ENCODE measurements at places on chromosomes 1 and 21.
A peak's percentile ranks its signal among the peaks of the same experiment; 100 is the strongest.

GRCh38 chr1:54238353-54239034, 38.5 kb downstream of the MRPL37 start:
- no peak for DNase-seq

- DNase-seq, result no peak
Observed at GRCh38 chr1:218436997-218437396, 91.9 kb downstream of the TGFB2 start.

- DNase-seq, result no peak
Observed at GRCh38 chr1:30757352-30758120, at the start of gene LAPTM5. Gene LAPTM5, minus strand, starts transcription at chr1:30757774. Its CDS starts 29 bp downstream, at chr1:30757745.

- no peak for DNase-seq
Observed at GRCh38 chr1:230384380-230385157, 41.6 kb downstream of the PGBD5 start.

DNA sequence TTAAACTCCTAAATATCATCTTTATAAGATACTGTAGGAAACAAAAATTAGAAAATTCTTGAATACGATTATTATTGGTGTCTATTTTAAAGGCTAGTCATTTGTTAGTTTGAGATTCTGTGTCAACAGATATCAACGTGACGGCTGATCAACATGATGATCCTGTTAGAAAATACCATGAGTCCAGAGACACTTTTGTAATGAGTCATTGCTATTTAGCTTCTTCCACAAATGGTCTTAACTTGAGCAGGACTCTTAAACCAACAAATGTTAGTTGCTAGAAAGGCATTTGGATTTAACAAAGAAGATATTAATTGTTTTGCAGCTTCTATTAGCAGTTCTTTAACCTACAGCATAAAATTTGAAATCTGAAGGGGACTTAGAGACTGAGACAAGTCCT, 131.2 kb downstream of the TGFB2 start:
- no peak for DNase-seq

DNA sequence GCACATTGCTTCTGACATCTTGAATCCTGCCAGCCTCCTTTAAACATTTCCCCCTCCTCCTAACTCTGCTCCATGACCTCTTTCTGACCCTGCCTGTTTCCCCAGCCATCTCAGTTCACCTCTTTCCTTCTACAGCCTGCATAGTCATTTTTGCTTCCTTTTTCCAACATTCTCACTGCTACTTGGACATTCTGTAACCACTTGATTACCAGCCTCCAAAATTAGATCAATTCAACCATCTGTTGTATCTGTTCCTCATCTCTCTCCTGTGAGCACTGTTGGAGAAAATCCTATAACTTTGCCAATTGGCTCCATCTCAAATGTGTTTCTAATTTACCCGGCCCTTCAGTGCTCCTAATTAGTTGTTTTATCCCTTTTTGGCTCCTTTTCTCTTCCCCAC, 27.5 kb upstream of the GPR88 start:
- no peak for DNase-seq

- DNase-seq, result no peak
Observed at GRCh38 chr1:153659656-153660055, 1.2 kb downstream of the SNAPIN start.

DNA sequence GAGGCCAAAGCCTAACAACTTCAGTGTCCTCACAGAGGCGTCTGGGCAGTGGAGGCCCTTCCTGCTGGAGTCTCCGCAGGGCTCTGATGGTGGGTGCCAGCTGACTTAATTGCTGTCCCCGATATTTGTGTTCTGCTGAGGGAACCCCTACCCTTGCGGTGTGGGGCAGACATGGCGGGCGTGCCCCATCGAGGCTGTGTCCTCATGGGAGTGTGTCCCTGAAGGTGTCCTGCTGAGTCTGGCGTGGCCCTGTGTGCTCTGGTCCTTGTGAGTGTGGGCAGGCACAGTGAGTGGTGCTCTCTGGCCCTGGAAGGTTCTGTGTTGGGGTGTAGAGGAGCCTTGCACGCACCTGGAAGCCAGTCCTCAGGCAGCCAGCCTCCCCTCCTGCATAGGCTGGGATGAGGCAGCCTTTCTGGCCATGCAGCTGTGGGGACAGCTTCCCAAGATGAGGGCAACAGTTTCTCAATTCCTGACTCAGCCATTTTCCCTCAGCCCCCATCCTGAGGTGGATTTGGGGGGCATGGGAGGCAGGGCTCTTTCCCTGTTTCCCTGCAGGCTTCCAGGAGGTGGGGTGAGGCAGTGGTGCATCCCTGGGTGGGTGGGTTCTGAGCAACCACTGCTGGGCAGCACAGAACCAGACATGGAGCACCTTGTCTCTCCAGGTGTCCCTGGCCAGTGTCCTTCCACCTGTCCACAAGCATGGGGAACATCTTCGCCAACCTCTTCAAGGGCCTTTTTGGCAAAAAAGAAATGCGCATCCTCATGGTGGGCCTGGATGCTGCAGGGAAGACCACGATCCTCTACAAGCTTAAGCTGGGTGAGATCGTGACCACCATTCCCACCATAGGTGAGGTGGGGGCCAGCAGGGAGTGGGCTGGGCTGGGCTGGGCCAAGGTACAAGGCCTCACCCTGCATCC, 6.5 kb downstream of the C1orf35 start:
- no peak for DNase-seq

- DNase-seq, result no peak
Observed at GRCh38 chr1:26045722-26046245, at the start of gene SLC30A2. Gene SLC30A2, minus strand, starts transcription at chr1:26046118. Its CDS starts 222 bp downstream, at chr1:26045896.

- DNase-seq, result no peak
Observed at GRCh38 chr1:162070094-162070748, 730 bp downstream of the NOS1AP start.

DNA sequence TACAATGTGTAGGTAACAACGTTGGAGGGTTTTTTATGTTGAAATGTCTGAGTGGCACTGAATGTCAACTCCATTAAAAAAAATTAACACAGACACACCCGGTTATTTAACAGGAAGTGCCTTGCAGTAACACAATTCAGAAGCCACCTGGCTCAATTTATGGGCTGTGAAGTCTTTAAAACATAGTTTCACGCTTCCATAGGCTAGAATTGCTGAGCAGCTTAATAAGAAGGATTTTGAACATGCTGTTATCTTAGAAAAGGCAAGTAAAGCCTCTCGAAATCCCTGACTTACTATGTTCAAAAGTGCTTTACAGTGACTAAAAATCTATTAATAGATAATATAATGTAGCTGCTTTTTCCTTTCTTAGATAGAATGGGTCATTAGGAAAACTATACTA, 19.7 kb downstream of the SRSF4 start:
- peak; percentile 16 for DNase-seq

- no peak for DNase-seq
Observed at GRCh38 chr1:183226963-183227362, 40.9 kb downstream of the LAMC2 start.

DNA sequence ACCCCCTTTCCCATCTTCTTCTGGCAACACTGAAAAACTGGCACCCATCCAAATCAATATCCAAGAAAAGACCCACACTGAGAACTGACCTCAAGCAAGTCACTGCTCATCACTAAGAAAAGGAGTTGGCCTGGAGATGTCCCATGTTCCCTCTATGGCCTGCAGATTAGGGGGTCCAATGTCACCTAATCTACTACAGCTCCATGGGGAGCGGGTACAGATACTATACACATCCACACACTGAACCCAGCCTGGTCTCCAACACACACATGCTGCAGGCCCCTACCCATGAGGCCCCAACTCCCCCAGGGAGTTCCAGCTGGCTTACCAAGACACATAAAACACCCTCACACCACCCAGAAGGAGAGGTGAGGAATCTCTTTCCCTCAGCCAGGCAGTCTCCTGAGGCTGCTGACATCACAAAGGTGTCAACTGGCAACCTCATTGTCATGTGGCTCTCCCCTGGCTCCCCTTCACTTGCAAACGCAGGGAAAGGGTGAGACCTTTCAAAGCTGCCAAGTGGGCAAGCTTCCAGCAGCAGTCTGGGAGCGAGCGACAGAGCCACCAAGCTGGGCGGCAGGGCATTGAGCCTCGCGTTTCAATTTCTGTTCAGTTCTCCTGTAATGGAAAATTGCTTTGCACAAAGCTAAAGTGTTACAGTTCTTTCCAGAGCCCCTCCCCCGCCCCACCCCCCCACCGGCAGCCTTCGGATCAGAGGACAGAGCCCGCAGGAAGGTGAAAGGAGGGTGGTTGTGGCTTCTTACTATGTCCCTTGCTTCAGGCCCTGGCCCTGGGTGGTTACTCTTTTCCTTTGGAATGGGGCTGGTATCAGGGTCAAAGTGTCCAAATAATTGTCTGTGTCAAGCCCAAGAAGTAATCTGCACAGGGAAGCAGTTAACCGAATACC, at the start of gene LRRC52:
LRRC52 (plus strand) TSS at position 469 of the 907 bp plus-strand sequence; CDS start at position 766, 297 bp downstream.
- peak; percentile 22 for DNase-seq

GRCh38 chr1:32151319-32151787, 28.1 kb upstream of the TXLNA start:
- DNase-seq, result no peak

GRCh38 chr1:41713557-41714327, 205.0 kb downstream of the HIVEP3 start:
- DNase-seq, result no peak

DNA sequence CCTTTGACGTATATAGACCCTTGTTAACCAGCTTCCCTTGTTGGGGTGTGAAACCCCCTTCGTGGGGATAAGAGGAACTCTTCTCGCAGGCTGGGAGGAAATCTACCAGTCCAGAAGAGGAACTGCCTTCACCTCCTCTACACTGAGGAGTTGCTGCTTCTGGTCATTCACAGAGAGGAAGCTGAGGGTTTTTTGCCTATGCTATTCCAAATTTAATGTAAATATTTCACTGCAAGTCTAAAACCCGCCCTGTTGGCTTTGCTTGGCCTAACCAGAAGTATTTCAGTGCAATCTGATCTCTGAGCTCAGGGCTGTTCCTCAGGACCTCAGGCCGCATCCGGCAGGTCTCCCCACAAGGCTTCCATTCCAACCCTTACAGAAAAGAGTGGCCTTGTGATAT, 150.1 kb downstream of the HIVEP3 start:
- no peak for DNase-seq

DNA sequence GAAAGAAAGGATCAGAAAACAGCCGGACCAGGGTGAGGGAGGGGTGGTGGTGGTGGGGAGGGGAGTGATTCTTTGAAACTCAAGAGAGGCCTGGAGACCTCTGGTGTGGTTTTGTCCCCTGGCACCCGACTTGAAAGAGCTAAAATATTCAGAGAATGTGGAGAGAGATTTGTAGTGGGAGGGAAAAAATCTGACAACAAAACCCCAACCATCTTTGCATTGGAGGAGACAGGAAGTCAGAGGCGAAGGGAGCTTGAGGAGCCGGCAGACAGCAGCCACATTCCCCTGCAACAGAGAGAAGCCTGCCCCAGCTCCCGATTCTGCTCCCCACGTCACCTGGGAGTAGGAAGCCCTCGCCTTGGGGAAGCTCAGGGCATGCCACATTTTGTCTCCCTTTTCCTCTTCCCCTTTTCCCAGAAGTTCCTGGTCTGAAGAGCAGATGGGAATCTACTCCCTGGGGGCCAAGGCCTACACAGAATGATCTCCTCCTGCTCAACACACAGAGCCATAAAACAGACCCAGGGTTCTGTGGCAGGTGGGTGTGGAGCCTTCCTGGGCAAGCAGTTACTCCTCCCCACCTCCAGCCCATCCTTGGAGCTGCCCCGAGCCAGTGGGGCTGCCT, 84.9 kb downstream of the ITPKB start:
- no peak for DNase-seq

- no peak for DNase-seq
Observed at GRCh38 chr1:175262621-175263020, 70.0 kb upstream of the KIAA0040 start.

DNA sequence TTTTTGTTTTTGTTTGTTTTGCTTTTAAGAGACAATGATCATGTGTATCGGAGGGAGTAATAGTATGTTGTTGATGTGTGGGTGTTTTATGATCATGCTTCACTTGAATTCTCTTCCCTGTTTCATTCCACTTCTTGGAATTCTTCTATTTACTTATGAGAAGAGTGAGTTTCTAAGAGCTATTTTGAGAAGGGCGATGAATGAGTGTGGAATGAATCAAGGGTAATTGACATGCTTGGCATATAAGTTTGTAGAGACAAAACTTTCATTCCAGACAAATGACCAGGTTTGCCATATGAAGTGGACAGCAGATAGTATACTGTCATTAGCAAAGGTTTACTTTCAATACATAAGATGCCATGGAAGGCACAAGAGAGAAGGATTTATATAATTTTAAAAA, 42.3 kb upstream of the PDC start:
- DNase-seq, result no peak

DNA sequence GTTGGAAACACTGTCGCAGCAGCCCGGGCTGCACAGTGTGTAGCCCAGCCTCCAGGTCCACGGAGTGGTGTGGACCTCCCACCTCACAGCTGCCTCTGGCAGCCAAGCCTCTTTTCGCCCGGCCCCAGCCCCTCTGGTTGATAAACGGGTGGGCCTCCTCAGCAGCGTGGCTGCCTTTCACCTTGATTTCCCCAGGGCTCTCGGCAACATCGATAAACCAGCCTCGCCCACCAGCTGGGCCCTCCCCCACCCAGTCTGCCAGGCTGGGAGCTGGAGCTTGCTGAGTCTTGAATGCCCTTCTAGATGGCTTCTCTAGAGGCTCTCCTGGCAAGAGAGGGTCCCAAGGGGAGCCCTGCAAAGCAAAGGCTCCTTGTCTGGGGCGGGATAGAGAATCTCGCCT, 31.0 kb upstream of the LHX4 start:
- DNase-seq, result no peak

- DNase-seq, result no peak
Observed at GRCh38 chr1:220873868-220874655, 5.2 kb upstream of the HLX start.

GRCh38 chr1:184287001-184287400, 99.8 kb upstream of the C1orf21 start:
- DNase-seq, result no peak

- DNase-seq, result no peak
Observed at GRCh38 chr1:214310777-214311690, 30.1 kb downstream of the SMYD2 start.

DNA sequence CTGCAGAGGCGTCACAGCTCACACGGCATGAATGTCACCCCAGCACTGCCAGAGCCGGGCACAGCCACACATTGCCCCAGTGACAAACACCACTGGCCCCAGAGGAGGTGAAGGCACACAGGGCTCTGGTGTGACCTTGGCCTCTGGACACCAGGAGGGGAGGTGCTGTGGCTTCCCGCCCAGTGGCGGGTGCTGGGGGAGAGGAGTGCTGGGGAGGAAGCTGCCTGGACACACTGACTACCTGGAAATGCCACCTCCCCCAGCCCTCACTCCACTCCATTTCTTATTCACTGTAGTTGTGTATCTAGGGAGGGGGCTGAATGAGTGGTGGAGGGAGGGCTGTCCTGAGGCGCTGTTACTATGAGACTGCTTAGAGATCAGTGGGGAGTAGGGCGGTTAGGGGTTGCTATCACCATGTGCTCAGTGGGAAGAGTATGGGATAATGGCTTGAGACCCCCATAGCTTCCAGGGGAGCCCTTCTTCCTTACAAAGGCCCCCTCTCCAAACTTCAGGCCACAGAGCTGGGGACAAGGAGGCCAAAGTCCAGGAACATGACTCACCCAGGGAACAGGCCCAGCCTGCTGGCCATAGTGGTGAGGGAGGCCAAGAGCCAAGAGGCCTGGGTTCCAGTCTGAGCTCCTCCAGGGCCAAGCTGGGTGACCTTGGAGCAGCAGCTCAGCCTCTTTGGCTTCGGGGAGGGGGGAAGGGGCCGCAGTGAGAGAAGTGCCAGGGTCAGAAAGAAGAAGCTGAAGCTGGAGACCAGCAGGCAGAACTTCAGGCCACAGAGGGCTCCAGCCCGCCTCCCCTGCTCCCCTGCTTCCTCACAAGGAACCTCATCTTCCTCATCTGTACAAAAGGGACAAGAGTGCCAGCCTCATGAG, 40.1 kb downstream of the AHDC1 start:
- no peak for DNase-seq

Data from NCI-H1436 treated with DMSO at 0.1 percent for 48 hours (cell line).